ENCODE measurements at places on chromosomes 1 and 21.
A peak's percentile ranks its signal among the peaks of the same experiment; 100 is the strongest.

DNA sequence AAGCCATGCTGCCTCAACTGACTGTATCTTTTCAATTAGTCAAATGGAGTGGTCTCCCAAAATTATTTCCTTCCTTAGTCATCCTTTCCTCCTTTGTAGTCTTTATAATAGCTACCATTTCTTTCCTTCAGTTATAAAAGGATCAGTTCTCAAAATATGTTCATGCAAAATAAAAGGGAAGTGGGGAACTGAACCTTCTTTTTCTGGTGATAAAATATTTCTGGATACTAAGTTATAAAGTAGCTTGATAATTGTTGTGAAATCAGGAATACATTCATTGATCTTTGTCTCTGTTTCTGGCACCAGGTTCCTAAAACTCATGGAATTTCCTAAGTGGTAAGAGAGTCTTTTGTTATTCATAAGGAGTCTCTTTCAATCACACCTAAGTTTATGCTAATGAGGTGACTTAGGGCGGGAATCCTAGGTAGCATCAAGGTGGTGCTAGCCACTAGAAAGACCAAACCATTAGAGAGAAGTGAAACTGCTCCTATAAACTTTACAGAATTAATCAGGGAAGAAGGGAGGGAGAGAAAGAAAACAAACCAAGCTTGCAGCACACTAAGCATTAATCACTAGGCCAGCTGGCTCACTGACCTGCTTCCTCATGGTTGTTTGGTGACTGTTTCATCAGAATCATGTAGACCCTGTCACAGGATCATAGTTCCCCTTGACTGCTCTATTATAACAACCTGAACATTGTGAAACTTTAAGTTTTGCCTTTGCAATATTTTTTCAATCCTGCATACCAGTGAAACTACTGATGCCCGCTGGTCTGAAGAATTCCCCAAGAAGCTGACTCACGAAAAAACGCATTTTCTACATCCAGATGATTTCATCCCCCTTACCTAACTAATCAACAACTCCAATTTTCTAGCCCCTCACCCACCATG, 161.6 kb upstream of the PTBP2 start:
- DNase-seq, result no peak

DNA sequence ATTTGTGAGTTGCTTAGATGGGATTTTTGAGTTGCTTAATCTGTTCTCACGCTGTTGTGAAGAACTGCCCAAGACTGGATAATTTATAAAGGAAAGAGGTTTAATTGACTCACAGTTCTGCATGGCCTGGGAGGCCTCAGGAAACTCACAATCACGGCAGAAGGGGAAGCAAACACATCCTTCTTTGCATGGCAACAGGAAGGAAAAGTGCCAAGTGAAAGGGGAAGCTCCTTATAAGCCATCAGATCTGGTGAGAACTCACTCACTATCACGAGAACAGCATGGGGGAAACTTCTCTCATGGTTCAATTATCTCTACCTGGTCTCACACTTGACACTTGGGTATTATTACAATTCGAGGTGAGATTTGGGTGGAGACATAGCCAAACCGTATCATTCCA, 10.3 kb downstream of the CLIC6 start:
- no peak for DNase-seq

GRCh38 chr1:79760531-79760930, 754.0 kb upstream of the ADGRL4 start:
- no peak for DNase-seq

DNA sequence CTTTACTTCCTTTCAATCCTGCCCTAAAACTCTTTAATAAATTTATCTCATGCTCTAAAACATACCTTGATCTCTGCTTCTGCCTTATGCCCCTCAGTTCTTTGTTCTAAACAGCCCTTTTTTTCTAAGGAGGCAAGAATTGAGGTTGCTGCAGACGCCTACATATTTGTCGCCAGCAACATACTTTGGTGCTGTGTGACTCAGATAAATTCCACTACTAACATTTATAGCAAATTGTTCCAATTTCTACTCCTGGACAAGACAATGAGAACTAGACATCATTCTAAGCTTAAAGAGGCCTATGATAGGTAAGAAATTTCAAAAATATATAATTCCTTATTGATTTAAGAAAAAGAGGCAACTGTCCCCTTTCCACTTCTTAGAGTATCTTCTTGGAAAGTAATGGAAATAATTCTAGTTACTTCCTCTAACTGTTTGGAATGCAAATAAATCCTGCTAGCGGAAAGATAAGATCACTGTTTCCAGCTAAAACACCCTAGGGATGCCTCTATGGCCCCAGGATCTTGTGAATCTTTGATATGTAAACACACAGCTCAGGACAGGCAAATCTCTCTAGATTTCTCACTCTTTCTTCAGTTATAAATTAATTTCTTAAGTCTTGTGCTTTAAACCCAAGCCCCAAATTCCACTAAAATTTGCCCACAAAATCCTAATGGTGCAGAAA, 869.1 kb downstream of the KCNT2 start:
- DNase-seq, result no peak

GRCh38 chr1:111884772-111885443, 104.6 kb downstream of the KCND3 start:
- DNase-seq, result no peak

GRCh38 chr1:1119272-1119890, 3.5 kb upstream of the C1orf159 start:
- DNase-seq, result no peak

GRCh38 chr1:67685558-67686266, 711 bp downstream of the GADD45A start:
- no peak for DNase-seq

GRCh38 chr1:95407886-95408291, 173.9 kb downstream of the RWDD3 start:
- DNase-seq, result peak; percentile 5

GRCh38 chr1:231519166-231519565, 9.3 kb upstream of the TSNAX start:
- DNase-seq, result no peak

DNA sequence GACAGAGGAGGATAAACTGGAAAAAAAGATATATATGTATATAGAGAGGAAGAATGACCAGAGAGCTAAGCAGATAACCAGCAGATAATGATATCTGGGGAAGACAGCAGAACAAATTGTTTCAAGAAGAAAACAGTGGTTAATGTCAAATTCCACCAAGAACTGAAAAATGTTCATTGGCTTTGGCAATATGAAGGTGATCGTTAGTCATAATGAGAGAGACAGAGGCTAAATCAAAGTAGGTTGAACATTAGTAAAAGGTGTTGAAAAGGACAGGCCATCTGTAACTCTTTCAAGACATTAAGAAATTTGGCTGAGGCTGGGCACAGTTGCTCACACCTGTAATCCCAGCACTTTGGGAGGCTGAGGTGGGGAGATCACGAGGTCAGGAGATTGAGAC, 25.3 kb upstream of the CR2 start:
- DNase-seq, result no peak

- DNase-seq, result no peak
Observed at GRCh38 chr21:39805983-39806382, 61.0 kb downstream of the IGSF5 start.

DNA sequence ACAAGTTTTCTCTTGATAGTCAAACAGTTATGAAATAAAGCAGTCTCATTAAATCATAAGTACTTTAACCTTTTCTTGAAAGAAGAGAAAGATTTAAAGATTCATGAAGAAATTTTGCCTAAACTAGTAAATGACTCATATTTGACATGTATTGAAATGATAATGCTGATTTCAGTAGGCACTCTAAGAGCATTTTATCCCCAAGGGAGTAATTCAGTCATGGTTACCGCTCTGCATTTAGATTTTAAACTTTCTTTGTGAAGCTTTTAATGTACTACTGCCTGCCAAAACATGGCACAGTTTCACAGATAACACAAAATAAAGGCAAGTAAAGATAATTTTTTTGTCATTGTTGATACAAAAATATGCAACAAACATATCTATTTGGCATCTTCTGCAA, 6.8 kb downstream of the USH2A start:
- DNase-seq, result no peak

DNA sequence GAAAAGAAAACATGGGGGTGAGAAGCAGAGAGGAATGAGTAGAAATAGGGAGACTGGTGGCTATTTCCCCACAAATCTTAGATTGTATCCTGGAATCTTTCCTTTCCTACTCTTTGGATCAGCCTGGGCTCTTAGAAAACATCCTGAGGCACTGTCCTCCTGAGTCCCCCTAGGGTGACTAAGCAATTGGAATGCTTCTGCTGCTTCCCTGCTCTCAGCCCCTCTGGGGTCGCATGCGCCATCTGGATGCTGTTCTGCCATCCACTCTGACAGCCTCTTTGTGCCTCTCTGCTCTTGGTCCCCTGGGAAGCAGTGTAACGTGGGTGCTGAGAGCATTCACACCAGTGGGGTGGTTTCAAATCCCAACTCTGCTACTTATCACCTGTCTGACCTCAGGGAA, 443.0 kb downstream of the SIPA1L2 start:
- DNase-seq, result no peak

- no peak for DNase-seq
Observed at GRCh38 chr21:35254765-35255138, 205.7 kb upstream of the RUNX1 start.

DNA sequence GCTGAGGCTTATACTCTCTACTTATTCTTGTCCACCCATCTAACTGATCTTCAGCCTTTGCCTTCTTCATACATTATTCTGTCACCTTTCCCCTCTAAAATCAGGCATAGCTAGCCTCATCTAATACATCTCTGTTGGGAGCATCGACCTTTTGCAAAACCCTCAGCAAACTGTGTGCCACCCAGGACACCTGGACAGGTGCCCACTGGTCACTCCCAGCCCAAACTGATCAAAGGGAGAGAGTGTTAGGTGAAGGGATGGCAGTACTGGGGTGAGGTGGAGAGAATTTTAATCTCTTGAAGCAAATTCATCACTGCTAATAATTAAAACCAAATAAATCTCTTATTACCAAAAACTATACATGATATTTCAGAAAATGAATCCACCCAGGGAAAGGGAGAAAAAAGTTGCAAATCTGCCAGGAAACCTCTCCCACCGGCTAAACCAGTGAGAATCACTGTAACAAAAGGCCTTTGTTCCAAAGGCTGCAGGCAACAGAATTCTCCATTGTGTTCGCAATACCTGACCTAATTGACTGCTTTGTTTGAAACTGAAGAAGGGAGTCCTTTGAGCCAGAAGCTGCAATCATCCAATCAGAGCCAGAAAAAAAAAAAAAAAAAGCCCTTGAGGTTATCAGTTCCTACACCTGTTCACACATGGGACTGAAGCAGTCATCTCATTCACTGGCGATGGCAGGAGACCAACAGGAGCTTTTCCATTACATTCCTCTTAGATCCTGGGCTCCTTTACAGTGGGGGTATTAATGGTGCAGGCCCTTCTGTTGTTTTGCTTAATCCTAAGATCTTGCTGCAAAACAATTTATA, 172.6 kb downstream of the APP start:
- peak; percentile 63 for DNase-seq

GRCh38 chr1:180622658-180623508, 8.9 kb upstream of the XPR1 start:
- no peak for DNase-seq

- no peak for DNase-seq
Observed at GRCh38 chr1:94527447-94528031, 14.0 kb downstream of the F3 start.

GRCh38 chr1:95451054-95451453, 217.0 kb downstream of the RWDD3 start:
- DNase-seq, result no peak

- DNase-seq, result no peak
Observed at GRCh38 chr1:21496886-21497285, 12.3 kb upstream of the ALPL start.

- DNase-seq, result no peak
Observed at GRCh38 chr21:17576080-17576835, 36.4 kb downstream of the BTG3 start.

GRCh38 chr1:4527819-4528218, 126.6 kb upstream of the AJAP1 start:
- no peak for DNase-seq

DNA sequence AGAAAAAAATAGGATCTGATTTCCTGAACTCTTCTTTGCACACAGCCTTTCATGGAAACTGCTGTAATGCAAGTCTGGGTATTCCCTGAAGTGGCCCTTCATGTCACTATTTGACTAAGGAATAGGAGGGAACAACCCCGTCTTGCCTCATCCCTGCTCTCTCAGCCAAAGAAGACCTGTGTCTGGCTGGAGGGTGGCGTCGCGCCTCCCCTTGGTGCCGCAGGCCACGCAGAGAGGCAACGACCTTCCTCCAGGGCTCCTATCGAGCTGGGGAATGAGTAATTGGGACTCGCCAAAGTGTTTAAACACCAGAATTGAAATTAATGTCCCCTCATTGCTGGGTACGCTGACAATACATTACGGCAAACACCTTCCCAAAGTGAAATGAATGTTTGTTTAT, 129.8 kb downstream of the PBX1 start:
- DNase-seq, result no peak

- DNase-seq, result no peak
Observed at GRCh38 chr1:202462342-202463076, 114.0 kb downstream of the PPP1R12B start.

DNA sequence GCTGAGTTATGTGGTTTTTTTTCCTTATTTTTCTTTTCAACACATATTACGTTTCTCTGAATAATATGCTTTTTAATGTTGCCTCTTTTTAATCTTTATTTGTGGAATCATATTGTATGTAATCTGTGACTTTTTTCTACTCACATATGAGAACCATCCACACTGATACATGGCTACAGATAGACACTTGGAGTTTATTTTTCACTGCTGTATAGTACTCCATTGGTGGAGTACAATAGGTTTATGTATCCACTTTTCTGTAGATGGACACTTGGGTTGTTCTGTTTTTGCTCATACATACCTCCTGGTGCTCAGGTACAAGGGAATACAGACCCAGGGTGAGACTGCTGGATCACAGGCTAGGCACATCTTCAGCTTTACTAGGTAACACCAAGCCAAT, 71.5 kb upstream of the ERG start:
- DNase-seq, result no peak
